ENCODE measurements at places on chromosomes 12 and 14.
A peak's percentile ranks its signal among the peaks of the same experiment; 100 is the strongest.

DNA sequence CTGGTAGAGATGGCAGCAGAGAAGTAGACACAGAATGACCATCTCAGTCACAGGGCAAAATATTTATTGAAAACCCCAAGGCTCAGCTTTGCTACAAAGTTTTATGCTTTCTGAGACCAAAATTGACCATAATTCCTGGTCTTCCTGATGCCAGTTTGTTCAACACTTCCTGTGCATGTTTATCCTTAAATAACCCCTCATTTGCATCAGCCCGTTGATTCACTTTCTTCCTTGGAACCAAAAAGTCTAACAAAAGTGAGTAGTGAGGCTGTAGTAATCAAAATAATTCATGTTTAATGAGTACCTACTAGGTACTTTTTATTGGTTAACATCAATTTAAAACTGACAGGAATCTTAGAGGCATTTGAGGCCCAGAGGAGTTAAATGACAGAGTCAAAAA lies 51.7 kb downstream of the TRHDE start:
- DNase-seq: no peak

DNA sequence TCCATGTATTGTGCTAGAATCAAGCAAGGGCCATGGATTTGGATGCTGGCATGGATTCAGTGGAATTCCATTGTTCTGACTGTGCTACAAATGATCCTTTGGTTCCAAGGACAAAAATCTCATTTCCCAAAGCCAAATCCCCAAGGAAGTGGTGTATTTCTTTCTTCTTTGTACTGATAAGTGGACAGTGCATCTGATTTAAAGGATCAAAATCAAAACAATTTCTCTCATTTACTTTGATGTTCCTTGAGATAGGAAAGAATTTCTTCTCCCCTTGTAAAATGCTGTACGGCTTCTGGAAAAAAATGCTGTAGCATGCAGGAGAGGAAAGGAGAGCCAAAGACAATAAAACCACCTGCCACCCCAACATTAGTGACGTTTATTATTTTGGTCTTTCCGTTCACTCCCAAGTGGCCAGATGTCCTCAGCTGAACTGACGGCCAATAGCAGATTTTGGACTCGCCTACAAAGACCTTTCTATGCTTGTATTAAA lies 185.7 kb downstream of the PRKD1 start:
- DNase-seq: no peak

GRCh38 chr12:108308395-108309085 lies 30.6 kb downstream of the CMKLR1 start:
- no peak for DNase-seq

- no peak for DNase-seq
These were observed 8.7 kb upstream of the GPR132 start for GRCh38 chr14:105073720-105074600.

GRCh38 chr12:78316136-78316535 lies 485.4 kb downstream of the NAV3 start:
- no peak for DNase-seq

DNA sequence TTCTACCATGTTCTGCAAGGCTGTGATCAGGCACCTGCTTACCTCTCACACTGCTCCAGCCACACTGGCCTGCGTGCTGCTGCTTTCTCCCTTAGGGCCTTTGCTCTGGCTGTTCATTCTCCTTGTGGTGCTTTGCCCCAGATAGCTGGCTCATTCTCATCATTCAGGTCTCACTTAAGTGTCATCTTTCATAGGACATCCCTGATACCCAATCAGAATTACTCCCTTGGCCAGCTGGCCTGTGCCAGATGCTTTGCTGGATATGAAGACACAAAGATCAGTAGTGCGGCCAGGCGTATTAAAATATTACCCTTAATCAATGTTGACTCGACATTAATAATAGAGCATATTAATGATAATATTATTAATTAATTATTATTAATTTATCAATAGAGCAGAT lies 143.8 kb upstream of the FGD4 start:
- DNase-seq: no peak

DNA sequence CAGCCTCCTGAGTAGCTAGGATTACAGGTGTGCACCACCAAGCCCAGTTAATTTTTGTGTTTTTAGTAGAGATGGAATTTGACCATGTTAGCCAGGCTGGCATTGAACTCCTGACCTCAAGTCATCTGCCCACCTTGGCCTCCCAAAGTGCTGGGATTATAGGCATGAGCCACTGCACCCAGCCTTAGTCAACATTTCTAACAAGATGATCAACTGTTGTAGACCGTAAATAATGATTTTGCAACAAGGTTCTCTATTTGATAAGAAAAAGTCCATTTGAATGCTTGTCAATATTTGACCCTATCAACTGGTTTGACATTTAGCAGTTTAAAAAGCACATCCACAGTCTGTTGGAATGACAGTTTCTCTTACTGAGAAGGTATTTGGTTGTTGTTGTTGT lies 25.2 kb upstream of the NRDE2 start:
- no peak for DNase-seq

GRCh38 chr14:99644723-99645544 lies at the start of gene HHIPL1:
Gene HHIPL1 (plus strand): TSS chr14:99645129. CDS start chr14:99645208, 79 bp downstream.
- no peak for DNase-seq

DNA sequence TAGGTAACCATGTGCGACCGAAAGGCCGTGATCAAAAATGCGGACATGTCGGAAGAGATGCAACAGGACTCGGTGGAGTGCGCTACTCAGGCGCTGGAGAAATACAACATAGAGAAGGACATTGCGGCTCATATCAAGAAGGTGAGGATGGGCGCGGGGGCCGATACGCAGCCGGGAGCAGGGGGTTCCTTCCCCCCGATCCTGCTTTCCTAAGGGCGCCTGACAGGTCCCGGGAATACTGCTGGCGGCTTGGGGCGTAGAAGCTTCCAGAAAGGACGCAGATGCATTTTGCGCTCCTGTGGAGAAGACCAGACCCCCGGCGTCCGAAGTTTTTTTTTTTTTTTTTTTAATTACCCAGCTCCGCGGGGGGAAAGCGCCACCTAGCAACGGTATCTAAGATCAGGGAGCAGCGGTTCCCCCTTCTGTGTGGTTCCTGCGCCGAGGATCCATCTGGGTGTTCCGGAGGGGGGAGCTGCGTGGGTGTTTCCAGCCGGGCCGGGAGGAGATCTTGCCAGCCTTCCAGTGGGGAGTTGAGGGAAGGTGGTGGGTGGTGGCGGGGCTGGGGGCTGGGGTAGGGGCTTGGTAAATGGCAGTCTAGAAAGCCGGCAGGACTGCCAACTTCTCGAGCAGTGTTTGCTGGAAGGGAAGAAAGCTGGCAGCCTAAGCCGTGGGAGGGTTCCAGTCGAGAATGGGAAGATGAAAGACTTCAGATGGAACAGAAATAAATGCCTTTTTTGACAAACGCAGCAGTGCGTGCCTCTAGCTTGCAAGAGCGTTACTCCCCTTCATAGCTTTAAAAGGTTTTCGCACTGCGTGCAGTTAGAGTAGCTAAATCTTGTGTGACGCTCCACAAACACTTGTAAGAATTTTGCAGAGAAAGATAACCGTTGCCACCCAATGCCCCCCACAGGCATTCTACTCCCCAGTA lies 764 bp downstream of the DYNLL1 start:
- no peak for DNase-seq

DNA sequence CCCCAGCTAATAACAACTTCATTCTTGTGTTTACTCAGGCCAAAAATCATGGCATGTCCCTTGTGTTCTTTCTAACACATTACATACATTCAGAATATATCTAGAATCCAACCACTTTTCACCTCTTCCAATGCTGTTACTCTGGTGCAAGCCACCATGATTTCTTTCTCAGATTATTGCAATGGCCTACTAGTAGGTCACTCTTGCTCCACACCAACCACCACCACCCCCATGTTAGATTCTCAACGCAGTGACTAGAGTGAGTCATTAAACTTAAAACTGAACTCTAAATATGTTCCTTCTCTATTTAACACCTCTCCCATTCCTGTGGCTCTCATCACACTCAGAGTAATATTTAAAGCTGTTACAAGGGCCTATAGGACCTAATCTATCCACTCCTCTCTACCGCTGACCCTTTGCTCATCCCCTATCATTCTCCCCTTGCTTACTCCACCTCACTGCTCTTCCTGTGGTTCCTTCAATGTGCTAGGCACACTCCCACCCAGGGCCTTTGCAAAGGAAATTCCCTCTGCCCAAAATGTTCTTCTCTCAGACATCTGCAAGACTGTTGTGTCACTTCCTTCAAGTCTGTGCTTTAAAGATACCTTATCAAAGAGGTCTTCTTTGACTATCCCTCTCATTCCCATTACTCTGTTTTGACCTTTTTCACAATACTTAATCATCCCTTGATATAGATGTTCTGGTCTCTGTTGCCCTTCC lies 6.6 kb downstream of the RTN1 start:
- DNase-seq: no peak

GRCh38 chr12:96774496-96775256 lies 132.4 kb upstream of the NEDD1 start:
- DNase-seq: peak; percentile 53

- no peak for DNase-seq
These were observed 4.6 kb downstream of the TEAD4 start for GRCh38 chr12:2963760-2964292.

DNA sequence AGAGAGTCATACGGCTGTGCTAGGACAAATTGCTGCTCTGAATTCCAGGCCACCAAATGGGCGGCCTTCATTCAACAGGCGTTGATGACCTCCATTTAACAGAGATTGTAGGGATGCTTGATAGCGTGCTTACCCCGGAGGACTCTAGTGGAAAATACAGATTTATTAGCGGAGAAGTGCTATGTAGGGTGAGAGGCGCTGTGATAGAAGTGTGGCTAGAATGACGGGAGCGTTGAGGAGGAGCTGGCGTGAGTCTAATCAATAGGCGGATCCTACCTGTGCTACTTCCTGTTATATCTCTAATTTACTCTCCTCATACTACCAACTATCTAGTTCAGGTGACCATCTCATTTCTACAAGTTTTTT lies 668 bp downstream of the MRPS35 start:
- no peak for DNase-seq

- DNase-seq: no peak
These were observed 188.9 kb downstream of the TMEM132C start for GRCh38 chr12:128455851-128456250.

GRCh38 chr14:85444635-85445034 lies 85.3 kb upstream of the FLRT2 start:
- no peak for DNase-seq

- DNase-seq: no peak
These were observed 2.8 kb downstream of the PRIM1 start for GRCh38 chr12:56749359-56749758.

- DNase-seq: no peak
These were observed 46.2 kb downstream of the KDM2B start for GRCh38 chr12:121534495-121535148.

DNA sequence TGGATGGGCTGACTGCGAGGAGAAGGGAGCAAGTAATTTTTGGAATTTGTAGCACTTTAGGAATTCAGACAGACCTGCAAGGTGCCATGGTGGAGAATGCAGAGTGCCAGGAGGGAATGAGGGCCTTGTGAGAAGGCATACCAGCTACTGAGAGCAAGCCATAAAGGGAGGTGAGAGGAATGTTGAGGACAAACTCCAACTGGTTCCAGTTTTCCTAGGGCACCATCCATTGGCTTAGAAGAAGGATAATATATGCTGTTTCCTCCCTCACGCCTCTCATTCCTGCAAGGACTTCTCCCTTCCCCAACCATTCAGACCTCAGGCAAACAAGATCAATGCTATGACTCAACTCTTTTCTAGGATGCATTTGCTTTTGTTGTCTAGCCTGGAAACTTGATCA lies 11.2 kb upstream of the DAAM1 start:
- DNase-seq: no peak

GRCh38 chr14:94127330-94127729 lies 2.1 kb downstream of the IFI27L2 start:
- DNase-seq: no peak

DNA sequence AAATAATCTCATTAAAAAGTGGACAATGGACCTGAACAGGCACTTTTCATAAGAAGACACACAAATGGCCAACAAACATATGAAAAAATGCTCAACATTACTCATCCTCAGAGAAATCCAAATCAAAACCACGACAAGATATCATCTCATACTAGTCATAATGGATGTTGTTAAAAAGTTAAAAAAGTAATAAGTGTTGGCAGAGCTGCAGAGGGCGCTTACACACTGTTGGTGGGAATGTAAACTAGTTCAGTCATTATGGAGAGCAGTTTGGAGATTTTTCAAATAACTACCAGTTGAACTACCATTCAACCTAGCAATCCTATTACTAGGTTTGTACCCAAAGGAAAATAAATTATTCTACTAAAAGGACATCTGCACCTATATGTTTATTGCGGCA lies 47.2 kb downstream of the FOXG1 start:
- DNase-seq: no peak

DNA sequence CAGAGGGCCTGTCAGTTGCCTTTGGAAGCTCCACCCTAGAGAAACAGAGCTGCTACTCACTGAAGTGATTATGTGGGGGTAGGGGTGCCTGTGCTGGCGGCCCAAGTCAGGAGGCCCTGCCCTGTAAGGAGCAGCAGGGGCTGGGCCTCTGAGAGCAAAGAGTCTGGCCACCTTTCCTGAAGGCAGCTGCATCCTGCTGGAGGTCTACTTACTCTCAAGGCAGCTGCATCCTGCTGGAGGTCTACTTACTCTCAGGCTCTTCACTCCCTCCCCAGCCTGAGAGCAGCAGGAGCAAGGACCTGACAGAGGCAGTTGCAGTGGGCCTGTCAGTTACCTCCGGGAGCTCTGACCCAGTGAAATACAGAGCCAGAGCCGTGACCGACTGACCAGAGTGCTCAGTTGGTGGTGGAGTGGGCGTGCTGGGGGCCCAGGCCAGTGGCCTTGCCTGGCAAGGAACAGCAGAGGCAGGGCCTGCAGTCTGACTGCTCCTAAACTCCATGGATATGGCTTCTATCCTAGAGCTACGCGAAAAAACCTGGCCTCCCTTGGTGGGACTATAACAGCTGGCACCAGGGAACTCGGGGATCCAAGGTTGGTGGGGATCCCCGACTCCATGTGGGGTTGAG lies 32.3 kb downstream of the RAD51B start:
- no peak for DNase-seq

DNA sequence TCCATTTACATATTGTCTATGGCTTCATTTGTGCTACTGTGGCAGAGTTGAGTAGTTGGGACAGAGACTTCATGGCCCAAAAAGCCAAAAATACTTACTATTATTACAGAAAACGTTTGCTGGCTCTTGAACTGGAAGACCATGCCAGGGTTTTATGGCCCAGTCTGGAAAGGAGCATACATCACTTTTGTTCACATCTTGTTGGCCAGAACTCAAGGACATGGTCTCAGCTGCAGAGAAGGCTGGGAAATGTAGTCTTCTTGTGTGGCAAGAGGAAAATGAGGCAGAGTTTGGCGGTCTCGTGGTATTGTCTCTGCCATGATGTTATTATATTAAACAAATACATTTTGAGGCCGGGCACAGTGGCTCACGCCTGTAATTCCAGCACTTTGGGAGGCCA lies 509.6 kb downstream of the MED13L start:
- DNase-seq: no peak

DNA sequence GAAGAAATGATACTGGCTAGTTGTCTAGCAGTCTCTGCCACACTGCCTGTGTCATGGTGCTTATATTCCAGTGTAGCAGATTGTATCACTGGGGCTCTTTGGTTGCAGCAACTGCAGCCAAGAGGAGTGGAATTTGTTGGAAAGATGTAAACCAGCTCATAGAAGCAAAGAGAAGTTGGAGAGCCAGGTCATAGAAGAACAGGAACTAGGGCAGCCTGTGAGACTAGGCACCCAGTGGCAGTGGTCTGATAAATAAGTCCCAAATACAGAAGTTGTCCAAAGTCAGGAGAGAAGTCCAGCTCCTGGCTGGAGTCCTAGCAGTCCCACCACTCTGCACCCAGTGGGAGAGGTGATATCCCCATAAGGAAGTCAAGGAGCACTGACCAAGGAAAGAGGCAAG lies 172.5 kb upstream of the ARID2 start:
- DNase-seq: no peak

GRCh38 chr14:53571641-53572328 lies 384.8 kb downstream of the BMP4 start:
- no peak for DNase-seq
